Mucosa of descending colon (tissue), 3 donors: ENCODE measurements at places on chromosomes 7 and 10. TPM values are rescaled to one million over a fixed set of nuclear protein-coding genes. Genes with fewer than 3 reads are reported as not detected.

DNA sequence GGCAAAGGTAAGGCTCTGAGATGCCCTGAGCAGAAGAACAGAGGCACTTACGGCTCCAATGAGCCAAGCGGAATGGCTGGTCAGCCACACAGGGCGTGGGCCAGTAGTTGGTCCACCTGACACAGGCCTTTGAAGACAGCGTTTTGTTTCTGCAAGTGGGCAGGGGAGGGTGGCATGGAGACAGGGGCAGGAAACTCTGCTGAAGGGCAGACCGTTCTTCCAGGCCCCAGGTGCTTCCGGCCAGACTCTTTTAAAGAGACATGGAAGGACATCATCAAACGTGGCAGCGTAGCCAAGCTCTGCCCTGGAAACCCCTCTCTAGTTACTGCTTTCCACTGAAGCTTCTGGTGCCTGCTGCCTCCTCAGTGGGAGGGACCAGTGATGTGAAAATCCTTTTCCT is 77.5 kb upstream of the KMT2E start:
- no peak for DNase-seq

GRCh38 chr10:3123571-3124411 is 48.8 kb downstream of the PITRM1 start:
- no peak for DNase-seq

GRCh38 chr7:5469375-5470166 is 45.9 kb upstream of the TNRC18 start:
- no peak for DNase-seq

Gene PTF1A
- not detected for total RNA-seq

GRCh38 chr7:108093341-108093740 is 36.8 kb downstream of the LAMB4 start:
- DNase-seq, result no peak

DNA sequence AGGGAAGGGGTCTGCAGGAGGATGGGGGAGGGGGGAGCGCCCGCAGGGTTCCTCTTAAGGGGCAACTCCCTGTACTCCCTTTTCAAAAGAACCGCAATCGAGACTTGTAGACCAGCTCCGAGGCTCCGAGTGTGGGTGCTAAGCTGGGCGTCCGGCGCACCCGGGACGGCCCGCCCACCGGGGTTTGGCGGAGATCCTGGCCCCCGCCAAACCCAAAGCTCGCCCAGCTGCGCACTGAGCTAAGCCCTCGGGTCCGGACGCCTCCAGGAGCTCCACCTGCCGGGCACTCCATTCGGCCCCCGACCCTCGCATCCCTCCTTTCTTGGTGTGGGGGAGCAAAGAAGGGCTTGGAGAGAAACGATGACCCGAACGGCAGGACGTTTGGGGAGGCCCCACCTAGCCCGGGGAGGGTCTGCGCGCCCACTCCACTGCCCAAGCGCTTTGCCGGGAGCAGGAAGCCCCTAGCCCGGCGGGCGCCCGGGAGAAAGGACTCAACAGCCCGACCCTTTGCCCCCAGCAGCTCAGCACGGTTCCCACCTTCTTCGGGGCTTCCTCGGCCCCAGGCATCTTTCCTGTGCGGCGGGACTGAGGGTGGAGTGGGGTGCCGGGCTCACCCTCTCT is 651 bp downstream of the AFAP1L2 start:
- DNase-seq, result no peak

Gene RPEL1
- not detected for total RNA-seq

DNA sequence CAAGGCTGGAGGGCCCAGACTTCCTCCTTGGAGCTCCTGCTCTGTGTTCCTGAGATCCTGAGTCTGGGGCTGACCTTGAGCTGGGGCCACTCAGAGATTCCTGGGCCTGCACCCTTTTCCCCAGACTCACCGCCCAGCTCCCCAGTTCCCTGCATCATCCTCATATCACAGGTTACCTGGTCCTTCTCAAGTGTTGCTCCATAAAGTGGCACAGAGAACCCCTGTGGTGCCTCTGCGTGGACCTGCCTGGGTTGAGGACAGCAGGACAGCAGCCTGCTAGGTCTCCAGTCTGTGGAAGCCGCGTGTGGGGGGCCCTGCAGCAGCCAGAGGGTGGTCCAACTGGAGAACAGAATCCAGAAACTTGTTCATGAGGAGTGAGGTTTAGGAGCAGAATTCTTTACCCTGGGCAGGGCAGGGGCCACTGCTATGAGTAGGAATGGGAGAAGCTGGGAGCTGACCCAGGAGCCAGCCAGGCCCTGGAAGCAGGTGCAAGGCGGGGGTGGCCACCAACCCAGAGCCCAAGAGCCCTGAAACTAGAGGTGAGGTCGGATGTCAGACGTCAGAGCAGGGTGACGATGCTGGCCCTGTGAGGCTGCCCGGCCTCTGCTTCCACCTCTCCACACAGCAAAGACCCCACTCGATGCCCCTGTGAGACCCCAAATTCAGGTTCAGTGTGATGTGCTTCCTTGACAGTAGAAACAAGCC is 299.4 kb downstream of the TCERG1L start:
- DNase-seq, result no peak

Gene DRGX
- total RNA-seq, result 0.22 TPM
